T1000 (cell line): ENCODE measurements at places on chromosomes 16 and 17.
A peak's percentile ranks its signal among the peaks of the same experiment; 100 is the strongest.

GRCh38 chr16:88062341-88063210 lies 111.3 kb downstream of the BANP start:
- no peak for DNase-seq

DNA sequence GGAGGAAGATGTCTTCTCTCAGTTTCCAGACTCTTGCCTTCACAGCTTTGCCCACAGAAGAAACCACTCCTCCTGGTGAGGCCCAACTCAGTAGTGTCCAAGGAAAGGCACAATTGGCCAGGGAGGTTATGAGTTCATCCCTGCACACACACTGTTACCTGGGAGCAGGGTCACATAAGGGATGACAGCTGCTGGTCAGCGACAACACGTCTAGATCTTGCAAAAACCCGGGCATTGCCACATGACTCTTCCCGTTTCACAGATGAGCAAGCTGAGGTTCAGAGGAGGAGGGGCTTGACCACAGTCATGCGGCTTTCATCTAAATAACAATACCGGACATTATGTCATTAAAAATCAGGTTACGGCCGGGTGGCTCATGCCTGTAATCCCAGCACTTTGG lies 186.0 kb downstream of the COPRS start:
- no peak for DNase-seq

- DNase-seq = no peak
Observed at GRCh38 chr17:72922219-72922618, 170.3 kb downstream of the SLC39A11 start.

DNA sequence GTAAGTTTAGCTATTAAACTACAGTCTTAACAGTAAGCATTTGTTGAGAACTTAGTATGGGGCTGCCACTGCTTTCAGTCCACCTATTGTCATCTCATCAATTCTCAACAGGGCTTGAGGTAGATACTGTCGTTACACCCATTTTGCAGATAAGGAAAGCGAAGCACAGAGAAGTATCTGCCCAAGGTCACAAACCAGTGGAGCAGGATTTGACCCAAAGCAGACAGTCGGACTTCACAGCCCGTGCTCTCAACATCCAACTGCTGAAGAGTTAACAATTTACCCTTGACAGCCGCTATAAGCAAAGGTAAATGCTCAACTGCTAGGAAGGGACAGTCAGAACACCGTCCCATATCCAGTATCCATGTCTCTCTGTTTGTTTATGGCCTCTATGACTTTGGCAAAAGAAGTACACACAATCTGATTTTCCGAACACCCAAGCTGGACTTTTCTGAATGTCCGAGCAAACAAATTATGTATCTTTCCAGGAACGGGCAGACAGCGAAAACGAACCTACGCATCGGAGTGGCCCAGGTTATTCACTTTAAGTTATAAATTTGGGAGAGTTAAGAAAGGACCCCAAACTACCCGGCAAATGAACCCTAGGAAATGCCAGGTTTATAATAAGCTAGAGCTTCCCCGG lies 1.2 kb downstream of the SIAH1 start:
- no peak for DNase-seq

GRCh38 chr17:16391451-16391850 lies 10.6 kb downstream of the UBB start:
- DNase-seq = no peak

DNA sequence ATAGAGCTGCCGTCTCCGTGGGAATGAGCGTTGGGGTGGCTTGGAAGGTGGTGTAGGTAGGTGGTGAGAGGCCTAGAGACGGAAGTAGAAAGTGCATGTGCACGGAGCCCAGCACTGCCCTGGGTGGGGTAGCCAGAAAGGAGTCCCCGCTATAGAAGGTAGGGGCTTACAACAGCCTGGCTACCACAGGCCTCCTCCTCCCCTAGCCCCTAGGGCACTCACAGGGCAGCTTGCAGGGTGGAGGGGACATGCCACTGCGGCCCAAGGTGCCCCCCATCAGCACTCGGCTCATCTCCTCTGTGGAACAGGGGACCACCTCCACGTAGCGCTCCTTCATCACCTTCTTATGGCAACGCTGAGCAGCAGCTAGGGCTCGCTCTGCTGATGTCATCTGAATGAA lies 5.0 kb downstream of the ESRP2 start:
- no peak for DNase-seq

GRCh38 chr17:45302649-45303173 lies 14.1 kb downstream of the MAP3K14 start:
- DNase-seq = peak; percentile 55

DNA sequence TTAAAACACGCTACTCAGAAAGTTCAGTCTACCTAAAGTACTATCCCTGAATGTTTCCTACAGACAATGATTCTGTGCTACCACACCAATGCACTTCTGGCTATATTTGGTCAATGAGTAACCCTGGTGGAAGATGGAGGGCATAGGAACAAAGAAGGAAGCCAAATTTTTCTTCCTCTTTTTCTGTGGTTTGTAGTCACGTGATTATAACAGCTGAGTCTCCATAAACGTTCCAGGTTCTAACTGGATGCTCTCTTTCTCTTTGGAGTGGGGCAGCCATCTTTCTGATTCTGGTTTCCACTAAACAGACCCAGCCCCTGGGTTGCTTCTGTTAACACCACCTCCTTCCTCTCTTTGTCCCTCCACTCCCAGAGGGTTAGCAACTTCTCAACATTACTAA lies 274.9 kb downstream of the CDH11 start:
- DNase-seq = no peak

DNA sequence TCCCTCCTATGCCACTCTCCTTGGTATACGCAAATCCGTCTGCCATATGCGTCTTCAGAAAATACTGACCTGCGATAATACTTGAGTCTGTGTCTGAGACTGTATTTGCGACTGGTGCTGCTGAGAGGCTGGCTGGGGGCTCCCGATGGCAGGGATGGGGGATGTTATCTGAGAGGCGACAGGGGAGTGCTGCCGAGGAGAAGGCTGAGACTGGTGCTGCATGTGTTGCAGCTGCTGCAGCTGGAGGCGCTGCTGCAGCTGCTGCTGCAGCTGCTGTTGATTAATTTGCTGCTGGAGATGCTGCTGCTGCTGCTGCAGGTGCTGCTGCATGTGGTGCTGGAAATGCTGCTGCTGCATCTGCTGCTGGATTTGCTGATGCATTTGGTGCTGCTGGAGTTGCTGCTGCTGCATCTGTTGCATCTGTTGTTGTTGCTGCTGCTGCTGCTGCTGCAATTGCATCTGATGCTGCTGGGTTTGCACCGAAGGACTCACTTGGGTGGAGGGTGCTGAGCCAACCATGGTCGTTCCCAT lies 107.7 kb downstream of the TOX3 start:
- no peak for DNase-seq

DNA sequence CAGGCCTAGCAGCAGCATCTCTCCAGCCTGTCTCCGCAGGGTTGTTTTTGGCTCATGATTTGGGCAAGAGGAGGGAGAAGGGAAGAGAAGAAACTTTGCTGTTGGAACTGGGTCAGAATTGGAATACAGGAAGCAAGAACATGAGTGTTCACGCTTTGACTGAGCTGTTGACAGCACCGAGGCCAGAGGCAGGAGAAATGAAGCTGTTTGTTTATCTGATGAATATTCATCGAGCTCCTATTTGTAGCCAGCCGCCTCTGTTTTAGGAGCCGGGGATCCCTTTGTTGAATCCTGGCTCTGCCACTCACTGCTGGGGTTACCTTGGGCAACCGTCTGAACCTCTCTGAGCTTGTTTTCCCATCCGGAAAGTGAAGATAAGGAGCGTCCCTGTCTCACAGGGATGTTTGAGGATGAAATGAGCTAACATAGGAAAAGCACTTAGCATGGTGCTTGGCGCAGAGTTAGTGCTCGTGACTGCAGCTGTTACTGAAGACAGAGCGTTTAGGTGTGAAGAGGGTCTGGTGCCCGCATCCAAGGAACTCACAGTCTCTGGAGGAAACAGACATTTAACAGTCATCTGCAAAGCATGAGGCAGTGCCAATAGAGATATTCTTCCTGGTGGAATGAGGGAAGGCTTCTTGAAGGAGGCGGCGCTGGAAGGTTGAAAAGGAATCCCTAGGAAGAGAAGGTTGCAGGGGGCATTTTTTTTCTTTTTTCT lies 29.2 kb downstream of the RAP1GAP2 start:
- no peak for DNase-seq

- DNase-seq = no peak
Observed at GRCh38 chr16:9845661-9846361, 336.4 kb downstream of the GRIN2A start.

- DNase-seq = no peak
Observed at GRCh38 chr17:37447641-37448040, 41.0 kb downstream of the TADA2A start.

DNA sequence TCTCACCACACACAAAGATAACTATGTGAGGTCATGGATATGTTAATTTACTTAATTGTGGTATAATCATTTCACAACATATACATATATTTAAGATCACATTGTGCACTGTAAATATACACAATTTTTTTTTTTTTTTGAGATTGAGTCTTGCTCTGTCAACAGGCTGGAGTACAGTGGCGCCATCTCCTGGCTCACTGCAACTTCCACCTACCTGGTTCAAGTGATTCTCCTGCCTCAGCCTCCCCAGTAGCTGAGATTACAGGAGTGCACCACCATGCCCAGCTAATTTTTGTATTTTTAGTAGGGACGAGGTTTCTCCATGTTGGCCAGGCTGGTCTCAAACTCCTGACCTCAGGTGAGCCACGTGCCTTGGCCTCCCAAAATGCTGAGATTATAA lies 11.5 kb upstream of the PRSS54 start:
- DNase-seq = no peak

GRCh38 chr17:80694992-80695912 lies 150.6 kb downstream of the RPTOR start:
- DNase-seq = no peak

DNA sequence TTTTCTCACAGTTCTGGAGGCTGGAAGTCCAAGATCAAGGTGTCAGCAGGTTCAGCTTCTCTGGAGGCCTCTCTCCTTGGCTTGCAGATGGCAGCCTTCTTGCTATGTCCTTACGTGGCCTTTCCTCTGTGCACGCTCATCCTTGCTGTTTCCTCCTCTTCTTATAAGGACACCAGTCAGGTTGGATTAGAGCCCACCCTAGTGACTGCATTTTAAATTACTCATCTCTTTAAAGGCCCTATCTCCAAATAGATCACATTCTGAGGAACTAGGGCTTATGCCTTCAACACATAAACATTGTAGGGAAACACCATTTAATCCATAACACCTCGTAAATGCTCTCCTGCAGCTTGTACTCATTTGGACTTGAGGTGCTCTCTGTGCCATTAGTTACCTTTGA lies 36.3 kb downstream of the DHRS7C start:
- no peak for DNase-seq

GRCh38 chr16:55955845-55956244 lies 80.7 kb upstream of the CES5A start:
- no peak for DNase-seq

GRCh38 chr16:8179615-8180014 lies 410.7 kb downstream of the TMEM114 start:
- no peak for DNase-seq

DNA sequence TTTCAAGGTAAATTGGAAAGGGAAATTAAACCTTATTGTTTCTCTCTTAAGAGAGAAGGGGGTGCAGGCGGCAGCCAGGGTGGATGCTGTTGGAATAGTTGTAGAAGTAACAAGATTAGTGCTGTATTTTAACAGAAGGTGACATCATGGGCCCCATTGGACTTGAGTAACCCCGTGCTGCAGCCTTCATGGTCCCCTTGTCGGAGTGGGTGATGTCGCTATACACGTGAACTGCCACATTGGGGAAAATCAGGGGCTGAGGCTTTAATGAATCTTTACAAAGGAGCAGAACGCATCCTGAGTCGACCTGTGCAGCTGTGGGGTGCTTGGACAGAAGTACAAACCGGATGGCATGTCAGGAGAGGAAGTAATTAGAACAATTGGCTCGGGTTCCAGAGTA lies 3.2 kb downstream of the SNX11 start:
- DNase-seq = no peak

GRCh38 chr17:82959242-82959930 lies 119.6 kb upstream of the ZNF750 start:
- no peak for DNase-seq

GRCh38 chr16:14455573-14455972 lies 174.5 kb downstream of the PARN start:
- peak; percentile 13 for DNase-seq

DNA sequence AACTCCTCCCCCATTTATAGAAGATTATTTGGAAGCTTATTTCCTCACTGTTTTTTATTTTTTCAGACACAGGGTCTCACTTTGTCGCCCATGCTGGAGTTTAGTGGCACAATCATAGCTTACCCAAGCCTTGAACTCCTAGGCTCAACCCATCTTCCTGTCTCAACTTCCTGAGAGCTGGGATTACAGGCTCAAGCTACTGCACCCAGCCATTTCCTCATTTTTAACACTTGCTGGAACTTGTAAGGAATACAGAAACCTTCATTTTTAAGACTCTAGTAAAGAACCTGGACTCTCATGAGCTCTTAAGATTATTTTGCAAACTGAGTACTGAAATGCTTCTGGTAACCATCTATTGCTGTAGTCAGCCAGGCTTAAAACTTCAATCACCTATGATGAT lies 29.9 kb downstream of the KANSL1 start:
- no peak for DNase-seq

DNA sequence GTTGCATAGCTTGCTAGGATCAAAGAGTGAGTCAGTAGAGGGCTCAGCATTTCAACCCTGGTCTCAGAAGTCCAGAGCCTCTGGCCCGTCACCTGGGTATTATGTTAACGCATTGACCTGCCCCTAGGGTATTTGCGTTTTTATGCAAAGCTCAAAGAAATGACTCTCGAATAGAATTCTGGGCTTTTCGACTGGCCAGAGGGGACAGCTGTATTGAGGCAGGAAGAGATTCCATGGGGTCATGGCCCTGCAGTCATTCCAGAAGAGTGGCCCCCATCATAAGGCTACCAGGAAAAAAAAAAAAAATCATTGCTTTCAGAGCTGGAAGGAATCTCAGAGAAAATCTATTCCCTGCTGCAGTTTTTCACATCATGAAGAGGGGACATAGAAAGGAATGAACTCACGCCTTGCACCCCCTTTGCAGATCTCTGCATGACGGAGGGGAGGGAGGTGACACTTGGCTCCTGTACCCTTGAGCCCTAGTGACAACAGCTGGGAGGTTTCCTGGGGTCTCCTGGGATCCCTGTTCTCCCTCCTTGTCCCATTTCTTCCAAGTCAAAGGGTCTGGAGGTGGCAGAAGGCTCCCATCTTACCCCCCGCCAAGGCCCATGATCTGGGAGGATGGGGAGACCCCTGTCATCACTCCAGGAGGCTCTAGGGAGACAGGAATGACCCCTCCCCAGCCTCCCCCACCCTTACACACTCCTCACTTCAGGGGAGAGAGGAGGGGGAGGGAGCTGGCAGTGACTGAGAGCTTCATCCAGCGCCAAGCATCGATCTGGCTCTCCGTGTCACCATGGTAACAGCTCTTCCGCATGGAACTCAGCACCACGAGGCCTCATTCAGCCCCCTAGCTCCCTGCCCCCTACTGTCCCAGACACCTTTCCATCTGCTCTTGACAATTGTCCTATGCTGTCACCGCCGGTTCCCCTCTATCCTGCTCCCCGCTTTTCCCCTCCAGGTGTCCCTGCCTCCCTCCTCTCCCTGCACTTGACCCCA lies 35.8 kb downstream of the GP2 start:
- no peak for DNase-seq

DNA sequence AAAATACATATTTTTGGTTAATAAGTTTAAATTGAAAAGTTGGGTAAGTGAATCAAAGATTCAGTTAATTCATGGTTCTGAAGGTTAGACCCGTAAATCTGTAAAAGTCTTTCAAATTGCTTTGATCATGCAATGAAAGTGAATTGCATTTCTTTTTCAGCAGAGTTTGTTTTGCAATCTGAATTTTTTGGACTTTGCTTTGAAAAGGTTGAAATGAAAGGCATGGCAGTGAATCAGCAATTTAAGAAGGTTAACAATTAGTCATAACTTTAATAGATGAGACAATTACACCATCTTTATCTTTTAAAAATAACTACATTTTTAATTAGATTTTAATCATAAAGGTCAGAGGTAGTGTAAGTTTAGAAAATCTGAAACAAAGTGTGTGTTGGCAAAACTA lies 310.9 kb upstream of the KCNJ16 start:
- DNase-seq = no peak
